ENCODE measurements at places on chromosomes 1 and 21.

DNA sequence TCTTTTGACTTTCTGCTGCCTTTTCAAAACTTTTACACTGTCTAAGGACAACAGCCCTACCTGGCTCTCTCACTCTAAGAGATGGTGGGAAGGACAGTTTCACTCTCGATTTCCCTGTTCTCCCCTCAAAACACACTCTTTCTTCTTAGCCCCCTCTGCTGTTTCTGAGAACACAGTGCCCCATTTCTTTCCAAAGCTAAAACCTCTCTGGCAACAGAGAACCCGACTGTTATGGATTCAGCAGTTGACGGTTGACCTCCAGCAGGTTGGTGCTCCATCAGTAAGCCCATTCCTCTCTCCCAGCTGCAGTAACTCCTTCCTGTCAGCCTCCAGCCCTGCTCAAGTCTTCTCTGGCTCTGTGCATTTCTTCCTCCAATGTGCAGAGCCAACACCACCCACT, 88.2 kb upstream of the ABCD3 start:
- DNase-seq: no peak

DNA sequence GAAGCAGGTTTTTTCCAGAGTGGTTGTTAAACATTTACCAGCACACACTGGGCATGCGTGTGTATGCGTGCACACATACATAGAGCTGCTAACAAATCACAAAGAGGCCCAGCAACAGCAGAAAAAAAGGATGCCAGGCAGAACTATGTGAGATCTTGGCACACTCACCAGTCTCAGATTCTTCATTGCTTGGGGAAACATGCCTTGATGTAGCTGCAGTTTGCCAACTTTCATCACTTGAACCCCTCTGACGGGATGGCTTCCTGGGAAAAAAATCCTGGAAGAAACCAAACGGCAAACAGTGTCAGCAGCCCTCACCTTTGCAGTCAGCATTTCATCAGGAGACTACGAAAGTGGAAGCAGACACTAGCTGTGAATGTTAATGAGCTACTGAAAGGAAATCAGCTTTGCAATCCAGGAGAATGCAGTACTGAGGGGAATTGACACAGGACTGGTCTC, 609.1 kb downstream of the KIF26B start:
- no peak for DNase-seq

- peak; percentile 9 for DNase-seq
These were observed 4.3 kb downstream of the TAF5L start for GRCh38 chr1:229621663-229622062.

GRCh38 chr1:160567858-160568682, 11.2 kb downstream of the CD84 start:
- DNase-seq: no peak

DNA sequence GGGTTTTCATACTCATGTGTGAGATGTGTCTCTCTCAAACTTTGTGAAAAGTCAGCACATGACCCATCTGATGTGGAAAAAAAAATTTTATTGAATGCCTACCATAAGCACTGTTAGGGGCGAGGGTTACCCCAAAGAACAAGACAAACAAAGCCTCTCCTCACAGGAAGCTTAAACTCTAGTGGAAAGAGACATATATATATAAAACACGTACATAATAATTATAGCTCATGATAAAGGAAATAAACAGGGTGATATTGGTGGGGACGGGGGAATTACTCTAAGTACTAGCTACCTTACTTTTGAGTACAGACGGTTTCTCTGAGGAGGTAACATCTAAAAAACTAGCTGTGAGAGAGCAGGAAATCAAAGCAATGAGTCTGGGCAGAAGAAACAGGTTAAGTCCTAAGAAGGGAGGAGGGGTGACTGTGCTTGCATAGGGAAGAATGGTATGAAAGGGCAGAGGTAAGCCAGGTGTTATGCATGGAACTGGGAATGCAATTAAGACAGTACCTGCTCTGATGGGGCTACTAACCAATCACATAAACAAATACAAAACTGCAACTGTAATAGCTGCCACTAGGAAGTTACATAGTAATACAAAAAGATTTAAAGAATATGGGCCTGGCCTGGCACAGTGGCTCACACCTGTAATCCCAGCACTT, 4.5 kb downstream of the LIN9 start:
- no peak for DNase-seq

DNA sequence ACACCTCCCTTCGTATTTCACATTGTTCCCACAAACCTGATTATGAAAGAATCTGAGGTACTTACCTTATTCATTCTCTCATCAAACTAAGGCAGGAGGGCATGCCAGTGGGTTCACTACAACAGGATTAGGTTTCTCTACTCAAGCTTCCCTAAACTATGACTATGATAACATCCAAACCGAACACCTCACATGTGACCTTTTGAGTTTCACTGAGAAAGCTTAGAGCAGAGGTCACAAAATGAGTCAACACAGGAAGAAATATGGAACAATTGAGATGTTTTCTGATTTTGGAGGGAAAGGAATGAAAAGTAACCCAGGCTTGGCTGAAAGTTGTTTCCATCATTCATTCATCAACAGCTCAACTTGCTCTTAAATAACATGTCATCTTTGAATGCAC, 24.1 kb downstream of the UBR4 start:
- no peak for DNase-seq

Data from RWPE1 (cell line).